Thoracic aorta (tissue), 2 donors: ENCODE measurements at places on chromosomes 5 and 9. TPM values are rescaled to one million over a fixed set of nuclear protein-coding genes. Genes with fewer than 3 reads are reported as not detected.

The ANKRD34B gene
- not detected for total RNA-seq

DNA sequence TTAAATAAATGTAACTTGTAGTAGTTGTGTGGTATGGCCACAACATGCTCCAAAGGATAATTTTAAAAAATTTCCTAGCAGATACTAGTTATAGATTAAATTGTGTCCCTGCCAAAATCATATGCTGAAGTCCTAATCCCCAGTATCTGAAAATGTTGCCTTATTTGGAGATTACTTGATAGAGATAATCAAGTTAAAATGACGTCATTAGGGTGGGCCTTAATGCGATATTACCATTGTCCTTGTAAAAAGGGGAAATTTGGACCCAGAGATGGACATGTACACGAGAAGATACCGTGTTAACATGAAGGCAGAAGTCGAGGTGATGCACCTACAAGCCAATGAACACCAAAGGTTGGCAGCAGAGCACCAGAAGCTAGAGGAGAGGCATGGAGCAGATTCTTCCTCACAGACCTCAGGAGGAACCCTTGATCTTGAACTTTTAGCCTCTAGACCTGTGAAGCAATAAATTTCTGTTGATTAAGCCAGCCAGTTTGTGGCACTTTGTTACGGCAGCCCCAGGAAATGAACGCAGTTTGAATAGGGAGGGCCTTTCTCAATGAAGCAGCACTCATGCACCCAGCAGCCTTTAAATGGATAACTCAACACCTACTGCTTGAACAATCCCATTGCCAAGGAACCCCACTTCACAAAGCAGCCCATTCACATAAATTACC lies 148.9 kb downstream of the ARHGAP26 start:
- no peak for DNase-seq

The HTR4 gene
- total RNA-seq: 7.8 TPM

GRCh38 chr9:91157883-91158282 lies 203.8 kb downstream of the AUH start:
- DNase-seq: no peak

- no peak for DNase-seq
Observed at GRCh38 chr5:110258460-110259216, 467.8 kb downstream of the TMEM232 start.

The AGXT2 gene
- not detected for total RNA-seq

The FOXD4L3 gene
- total RNA-seq: 0.78 TPM

GRCh38 chr5:169716287-169716686 lies 79.2 kb downstream of the DOCK2 start:
- no peak for DNase-seq

The TIFAB gene
- not detected for total RNA-seq

DNA sequence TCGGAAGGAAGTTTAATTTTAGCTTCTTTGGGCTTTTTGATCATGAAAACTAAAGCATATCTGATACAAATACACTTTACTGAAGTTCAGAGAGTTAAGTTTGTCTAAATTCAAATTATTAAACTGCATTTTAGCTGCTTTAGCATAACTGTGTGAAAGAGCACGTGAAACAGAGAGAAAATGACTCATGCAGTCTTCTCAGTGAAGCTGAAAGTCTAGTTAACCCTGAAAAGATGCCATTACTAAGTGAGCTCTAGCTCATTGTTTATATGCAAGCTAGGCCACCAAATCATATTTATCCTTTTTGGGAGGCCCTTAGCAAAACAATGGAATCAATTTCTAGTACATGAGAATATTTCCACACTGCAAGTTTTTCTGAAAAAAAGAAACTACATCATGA lies 27.6 kb downstream of the TPD52L3 start:
- DNase-seq: no peak

The CCL27 gene
- total RNA-seq: not detected

DNA sequence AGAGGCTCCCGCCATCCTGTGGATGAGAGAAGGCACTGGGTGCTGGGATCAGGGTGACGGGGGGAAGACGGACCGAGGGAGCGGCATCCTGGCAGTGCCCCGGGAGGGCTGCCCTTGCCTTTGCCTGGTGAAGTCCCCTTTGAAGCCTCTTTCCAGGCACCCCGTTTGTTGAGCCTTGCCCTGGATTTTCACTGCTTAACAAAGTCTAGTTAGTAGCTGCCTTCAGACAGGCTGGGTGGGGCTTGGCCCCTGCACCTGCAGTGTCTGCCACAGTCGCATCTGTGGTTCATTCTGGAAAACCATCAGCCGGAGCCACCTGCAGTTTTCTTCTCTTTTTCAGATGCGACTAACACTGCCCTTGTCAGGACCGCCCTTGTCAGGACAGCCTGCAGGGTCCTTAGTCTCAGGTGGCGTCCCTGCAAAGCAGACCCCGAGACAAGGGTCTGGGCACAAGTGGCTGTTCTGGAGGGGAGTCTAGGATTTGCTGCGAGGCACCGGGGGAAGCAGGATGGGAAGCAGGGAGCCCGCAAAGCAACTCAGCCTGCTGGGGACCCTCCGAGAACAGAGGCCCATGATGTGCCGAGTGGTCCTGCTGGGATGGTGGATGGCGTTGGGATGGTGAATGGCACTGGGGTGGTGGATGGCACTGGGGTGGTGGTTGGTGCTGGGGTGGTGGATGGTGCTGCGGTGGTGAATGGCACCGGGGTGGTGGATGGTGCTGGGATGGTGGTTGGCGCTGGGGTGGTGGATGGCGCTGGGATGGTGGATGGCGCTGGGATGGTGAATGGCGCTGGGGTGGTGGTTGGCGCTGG lies 147.9 kb upstream of the COL5A1 start:
- no peak for DNase-seq

The GRM6 gene
- not detected for total RNA-seq

- no peak for DNase-seq
Observed at GRCh38 chr5:127299678-127300077, 9.1 kb downstream of the MEGF10 start.

DNA sequence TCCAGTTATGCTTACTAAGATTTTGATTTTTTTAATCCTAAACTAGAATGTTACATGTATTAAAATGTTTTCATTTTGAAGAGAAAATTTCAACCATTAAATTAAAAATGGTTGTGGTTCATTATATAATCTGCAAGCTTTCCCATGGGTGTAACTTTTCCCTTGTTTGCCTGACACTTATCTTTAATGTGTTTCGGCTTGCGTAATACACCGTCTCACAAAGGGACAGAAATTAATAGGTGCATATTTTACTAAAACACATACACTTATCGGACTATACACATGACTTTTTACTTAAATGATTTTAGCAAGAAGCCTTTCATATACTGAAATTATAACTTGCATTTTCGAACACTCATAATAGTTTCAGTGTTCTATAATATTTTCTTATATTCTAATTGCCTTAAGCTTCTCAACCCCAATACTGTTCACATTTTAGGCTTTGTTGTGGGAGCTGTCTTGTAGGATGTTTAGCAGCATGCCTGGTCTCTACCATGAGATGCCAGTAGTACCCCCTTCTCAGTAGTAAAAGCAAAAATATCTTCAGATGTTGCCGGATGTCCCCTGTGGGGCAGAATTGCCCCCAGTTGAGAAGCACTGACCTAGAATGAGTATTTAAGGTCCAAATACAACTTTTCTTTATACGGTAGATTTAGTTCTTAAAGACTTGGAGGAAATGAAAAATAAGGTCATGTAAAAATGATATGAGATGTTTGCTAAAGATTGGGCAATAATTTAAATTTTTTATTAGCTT lies 28.6 kb downstream of the UGCG start:
- no peak for DNase-seq

DNA sequence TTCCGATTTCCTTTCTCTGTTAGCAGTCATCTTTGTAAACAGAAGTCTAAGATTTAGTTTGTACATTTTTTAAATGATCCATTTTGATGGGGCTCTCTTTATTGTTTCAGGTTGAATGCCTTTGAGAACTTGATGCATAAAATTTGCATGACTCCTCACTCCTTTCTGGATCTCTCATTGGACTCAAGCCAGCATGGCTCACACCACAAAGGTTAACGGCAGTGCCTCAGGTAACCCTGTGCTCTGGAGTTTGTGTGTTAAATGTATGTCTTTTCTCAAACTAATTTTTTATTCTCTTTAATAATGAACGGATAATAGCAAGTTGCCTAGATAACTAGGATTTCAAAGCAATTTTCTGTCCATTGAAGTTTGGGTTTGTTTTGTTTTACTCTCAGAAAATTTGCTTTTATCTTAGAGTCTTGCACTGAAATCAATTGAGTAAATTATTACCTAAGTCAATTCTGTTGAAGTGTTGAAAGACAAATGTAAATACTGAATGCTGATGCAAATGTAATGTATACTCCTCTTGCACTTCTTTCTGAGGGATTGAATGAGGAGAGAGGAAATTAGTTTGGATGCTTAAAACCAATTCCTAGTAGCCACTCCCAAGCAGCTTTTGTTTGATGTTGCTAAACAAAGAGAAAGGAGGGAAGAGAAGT lies 164.6 kb upstream of the DMRT1 start:
- DNase-seq: no peak

DNA sequence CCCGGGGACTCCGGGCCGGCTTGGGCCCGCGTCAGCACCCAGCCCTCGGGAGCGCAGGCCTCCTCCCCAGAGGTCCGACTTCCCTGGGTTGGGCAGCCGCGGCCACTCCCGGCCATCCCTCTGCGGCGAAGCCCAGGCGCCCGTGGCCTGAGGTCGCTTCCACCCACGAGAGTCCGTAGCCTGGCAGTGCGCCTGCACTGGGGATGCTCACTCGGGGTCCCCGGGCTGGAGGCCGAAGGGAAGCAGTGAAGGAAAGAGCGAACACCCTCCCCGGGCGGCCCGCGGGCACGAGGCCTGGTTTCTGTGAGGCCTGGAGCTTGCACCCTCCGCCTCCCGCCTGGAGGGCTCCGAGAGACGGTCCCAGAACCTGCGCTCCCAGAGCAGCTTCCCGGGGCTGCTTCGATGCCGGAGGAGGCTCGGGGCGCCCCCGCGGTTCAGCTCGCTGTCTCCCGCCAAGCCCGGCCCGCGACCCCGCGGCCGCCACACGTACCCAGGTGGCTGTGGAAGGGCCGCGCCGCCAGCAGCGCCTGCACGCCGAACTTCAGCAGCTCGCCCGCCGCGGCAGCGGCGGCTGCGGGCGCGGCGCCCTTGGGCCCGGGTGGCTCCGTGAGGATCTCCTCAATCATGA lies 607 bp downstream of the BARX1 start:
- DNase-seq: no peak

The QRFP gene
- total RNA-seq: not detected

- no peak for DNase-seq
Observed at GRCh38 chr9:130845901-130846481, 10.9 kb downstream of the ABL1 start.

DNA sequence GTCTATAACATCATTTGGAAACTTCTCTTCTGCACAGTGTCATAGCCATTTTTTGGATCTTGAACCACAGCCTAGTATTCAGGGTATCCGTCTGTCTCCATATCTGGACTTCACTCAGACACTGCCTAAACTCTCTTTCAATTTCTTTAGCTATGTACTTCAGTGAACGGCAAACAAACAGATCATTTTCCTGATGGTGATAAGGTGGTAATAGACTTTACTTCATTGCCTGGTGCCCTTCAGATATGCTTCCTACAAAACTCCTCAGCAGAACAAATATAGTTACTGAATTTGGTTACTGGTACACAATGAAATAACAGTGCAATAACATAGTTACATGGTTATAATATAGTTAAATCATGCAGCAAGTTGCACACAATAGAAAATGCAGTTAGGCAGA lies 348.2 kb downstream of the ZSWIM6 start:
- DNase-seq: no peak

DNA sequence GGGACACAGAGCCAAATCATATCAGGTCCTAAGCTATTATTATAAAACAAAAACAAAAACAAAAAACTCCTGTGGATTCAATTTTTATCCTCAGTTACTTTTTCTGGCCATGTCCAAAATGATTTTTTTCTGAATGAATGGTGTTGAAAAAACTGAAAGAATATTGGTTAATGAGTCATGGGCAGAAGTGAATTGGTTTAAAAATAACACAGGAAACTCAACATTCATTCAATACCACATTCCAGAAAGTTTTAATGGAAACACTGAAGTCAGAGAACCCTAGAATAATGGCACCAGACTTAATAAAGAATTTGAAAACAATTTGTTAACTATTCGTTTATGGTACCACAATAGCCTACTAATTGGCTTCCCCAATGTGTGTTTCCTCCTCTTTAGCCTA lies 102.4 kb upstream of the CDH9 start:
- no peak for DNase-seq

DNA sequence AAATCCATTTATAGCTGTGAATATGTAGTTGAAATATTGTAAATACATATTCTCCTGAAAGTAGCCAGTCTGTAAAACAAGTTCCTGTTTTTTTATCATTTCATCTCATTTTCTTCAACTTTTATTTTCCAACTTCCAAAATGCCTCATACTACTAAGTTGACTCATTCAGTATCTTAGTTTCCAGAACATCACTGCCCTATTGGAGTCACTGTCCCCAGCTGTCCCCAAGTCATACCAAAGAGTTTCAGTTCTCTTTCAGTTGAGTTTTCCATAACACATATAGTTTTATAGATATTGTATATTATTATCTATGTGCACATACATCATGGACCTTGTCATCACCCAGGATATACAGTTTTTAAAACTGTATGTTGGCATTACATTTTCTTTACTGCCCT lies 261.7 kb downstream of the CDH12 start:
- DNase-seq: no peak

The ASTN2 gene
- 6.8 TPM for total RNA-seq

DNA sequence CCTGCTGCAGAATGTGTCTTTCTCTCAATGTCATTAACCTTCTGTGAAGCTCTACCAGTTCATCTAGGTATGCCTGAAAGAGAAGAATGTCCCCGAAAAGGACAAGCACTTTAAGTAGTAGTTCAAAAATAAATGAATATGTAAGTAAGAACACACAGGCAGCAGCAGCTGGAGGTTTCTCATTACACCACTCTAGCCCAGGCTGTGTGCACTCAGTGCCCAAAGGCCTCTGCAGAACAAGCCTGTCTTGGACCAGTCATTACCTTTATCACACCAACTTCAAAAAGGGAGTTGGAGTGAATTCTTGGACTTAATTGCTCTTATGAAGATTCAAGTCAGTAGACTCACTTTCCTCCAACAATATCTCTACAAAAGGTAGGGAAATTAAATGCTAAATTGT lies 268.8 kb downstream of the MLLT3 start:
- no peak for DNase-seq

- no peak for DNase-seq
Observed at GRCh38 chr5:39198127-39198526, 21.2 kb downstream of the FYB1 start.

DNA sequence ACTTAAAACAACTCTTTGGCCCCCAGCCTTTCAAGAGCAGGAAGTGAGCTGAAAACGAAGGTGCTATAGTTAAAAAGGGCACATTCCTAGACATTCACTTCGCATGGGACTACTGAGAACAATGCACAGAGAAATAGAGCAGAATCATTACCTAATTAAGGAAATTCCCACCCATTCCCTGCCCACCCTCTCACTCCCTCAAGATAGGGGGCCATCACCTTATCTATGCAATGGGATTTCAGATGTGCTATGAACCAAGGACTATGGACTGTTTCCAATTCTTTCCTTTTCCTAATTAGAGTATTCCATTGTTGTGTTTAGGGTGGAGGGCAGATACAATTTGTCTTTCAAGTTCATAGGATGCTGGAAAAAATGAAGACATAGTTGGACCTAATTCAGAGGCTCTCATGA lies 476.8 kb downstream of the CETN3 start:
- no peak for DNase-seq
